ENCODE measurements at places on chromosomes 6 and 20. TPM values are rescaled to one million over a fixed set of nuclear protein-coding genes. Genes with fewer than 3 reads are reported as not detected.

The RBM38 gene
- polyA plus RNA-seq = 20.9 TPM

The ID4 gene
- polyA plus RNA-seq = 134 TPM

The METTL24 gene
- polyA plus RNA-seq = 15.6 TPM

DNA sequence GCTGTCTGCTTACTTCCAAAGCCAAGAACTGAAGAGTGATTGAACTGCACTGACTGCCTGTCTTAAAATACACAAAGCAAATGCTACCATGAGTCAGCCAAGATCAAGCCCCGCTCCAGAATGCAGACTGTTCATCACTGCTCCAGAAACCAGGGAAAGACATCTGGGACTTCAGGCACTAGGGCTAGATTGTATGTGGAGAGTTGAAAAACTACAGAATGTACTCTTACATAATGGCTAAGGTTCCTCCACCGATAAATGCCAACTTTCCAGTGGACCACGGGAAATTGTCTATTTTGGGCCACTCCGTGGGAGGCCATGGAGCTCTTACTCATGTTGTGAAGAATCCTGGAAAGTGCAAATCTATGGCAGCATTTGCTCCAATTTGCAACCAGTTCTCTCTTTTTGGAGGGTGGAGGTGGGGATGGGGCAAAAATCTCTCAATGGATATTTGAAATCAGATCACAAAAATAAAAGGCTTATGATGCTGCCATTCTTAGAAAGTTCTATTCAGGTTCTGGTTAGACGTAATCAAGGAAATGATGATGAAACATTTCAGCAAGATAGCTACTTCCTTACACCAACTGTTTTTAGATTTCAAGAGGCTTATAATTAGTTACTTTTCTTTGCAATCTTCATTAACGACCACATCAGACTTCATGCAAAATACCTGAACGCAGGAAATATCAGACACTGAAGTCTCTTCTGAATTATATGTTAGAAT is 11.8 kb upstream of the CAP2 start:
- DNase-seq = no peak

DNA sequence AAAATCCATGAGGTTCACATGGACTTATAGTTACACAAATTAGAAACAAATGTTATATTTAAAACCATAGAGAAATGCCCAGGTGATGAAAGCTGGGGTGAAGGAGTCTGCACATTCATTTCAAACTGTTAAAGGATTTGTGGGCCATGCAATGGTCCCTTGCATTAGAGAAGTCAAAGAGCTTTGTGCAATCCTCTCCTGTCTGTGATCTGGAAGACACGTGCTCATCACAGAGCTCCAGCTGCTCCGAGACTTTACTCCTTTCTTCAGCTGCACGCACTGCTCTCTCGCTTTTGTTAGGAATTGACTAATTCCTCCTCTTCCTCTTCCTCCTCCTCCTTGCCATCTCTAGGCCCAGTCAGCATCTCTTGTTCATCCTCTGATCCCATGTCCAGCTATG is 4.1 kb upstream of the AIF1 start:
- no peak for DNase-seq

DNA sequence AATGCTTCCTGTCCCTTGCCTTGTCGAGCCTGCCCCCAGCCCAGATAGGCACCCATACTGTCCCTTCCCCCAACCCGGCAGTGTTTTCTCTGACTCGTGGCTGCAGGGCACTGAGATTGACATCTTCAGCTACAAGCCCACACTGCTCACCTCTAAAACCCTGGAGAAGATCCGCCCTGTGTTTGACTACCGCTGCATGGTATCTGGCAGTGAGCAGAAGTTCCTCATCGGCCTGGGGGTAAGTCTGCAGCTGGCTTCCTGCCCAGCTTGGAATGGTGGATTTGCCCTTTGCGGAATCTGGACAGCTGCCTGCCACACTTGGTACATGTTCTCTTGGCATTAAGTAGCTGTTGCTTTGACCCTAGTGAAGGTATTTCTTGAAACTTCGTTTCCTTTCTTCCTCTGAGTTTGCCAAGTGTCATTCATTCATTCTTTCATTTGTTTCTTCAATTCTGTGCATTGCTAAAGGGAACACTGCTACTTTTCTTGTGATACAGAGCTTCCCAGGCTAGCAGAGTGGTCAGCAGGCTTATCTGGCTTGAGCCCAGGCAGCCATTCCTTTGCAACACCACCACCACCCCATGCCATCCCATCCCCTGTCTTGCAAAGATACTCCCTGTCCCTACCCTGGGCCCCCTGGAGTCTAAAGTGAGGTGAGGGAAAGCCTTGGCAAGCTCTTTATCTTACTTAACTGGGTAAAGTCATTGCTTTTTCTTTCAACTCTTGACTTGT is 26.2 kb downstream of the CCDC167 start:
- no peak for DNase-seq

- no peak for DNase-seq
Measured at GRCh38 chr6:47080083-47080596, 38.0 kb upstream of the ADGRF1 start.

DNA sequence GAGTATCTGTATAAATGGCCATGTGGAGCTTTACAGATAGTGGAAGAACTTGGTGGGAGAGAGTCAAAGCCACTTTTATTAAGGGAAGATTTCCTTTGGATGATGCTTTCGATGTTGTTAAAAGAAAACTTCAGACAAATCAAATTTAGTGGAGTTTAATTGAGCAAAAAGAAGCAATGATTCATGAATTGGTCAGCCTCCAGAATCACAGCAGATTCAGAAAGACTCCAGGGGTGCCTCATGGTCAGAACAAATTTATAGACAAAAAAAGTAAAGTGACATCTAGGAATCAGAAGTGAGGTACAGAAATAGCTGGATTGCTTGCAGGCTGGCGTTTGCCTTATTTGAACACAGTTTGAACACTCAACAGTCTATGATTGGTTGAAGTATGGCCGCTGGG is 5.3 kb upstream of the CGA start:
- no peak for DNase-seq

DNA sequence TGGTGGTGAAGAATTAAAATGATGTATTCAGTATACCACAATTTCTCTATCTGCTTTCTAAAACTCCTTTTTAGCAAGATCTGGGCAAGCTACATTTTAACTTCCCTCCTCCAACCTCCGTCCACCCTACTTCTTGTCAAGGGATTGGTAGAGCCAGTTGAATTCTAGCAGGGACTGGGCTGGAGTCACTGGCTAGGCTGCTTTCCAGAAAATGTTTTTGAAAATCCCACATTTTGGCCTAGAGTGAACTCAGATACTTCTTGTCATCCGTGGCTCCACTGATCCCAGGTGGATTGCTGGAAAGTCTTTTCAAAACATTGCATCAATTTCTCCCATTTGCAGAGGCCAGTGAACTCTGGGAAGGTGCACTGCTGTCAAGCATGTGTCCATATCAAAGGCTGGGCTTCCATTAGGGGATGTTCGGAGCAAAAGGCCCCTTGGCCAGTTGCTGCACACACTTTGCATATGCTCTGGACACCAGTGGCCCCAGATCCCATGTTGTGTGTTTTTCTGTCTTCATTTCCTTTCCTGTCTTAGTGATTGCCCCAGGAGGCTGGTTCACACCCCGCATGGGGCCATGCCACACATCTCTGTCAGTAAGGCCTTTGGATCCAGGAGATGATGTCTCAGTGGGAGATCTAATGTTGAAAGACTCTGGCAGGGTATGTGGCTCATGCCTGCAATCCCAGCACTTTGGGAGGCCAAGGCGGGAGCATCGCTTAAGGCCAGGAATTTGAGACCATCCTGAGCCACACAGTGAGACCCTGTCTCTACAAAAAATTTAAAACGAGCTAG is 11.3 kb upstream of the KCNK16 start:
- no peak for DNase-seq

DNA sequence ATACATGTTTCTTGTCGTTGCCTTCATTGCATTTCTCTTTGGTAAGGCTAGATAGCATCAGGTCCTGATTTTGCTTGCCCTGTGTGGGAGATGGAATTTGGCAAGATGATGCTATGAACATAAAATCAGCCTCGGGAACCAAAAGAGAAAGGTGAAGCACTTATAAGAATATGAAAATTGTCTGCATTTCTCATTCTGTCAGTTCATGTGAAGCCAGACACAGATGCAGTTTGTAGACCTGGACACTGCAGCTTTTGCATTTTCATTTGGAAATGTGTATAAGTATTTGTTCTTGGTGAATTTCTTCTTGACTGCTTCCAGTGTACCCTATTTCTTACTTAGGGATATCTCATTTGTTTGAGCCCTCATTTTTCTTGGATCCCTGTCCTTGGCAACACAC is 1.3 kb downstream of the YWHAB start:
- no peak for DNase-seq

DNA sequence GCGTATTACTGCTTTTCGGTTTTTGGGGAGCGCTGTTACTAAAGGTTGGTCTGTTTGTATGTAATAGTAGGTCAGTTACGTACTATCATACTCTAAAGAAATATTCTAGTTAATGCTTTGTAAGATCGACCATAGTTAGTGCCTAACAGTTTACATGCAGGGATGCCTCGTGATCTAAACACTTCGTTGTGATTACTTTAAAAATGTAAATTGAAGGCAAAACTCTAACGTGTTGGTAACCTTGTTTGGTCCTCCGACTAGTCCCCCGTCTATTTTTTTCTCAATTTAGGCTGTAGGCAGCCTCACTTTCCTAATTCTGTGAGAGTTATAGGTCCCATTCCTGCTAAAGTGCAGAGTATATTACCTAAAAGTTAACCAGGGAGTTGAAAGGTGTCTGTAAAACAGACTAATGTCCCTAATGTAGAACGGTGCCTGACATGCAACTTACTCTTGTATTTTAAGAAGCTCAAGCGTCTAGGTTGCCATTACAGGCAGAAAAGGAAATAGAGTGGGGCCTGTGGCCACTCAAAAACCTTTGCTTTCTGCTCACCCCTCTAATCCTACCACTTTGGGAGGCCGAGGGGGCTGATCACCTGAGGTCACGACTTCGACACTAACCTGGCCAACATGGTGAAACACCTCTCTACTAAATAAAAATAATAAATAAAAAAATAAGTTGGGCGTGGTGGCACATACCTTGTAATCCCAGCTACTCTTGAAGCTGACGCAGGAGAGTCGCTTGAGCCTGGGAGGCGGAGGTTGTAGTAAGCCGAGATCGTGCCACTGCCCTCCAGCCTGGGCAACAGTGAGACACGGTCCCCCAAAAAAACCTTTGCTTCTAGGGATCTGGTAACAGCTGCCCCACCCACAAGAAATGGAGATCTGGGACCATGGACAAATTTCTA is 37.8 kb downstream of the HFE start:
- no peak for DNase-seq
